ENCODE measurements at places on chromosomes 4 and X.

DNA sequence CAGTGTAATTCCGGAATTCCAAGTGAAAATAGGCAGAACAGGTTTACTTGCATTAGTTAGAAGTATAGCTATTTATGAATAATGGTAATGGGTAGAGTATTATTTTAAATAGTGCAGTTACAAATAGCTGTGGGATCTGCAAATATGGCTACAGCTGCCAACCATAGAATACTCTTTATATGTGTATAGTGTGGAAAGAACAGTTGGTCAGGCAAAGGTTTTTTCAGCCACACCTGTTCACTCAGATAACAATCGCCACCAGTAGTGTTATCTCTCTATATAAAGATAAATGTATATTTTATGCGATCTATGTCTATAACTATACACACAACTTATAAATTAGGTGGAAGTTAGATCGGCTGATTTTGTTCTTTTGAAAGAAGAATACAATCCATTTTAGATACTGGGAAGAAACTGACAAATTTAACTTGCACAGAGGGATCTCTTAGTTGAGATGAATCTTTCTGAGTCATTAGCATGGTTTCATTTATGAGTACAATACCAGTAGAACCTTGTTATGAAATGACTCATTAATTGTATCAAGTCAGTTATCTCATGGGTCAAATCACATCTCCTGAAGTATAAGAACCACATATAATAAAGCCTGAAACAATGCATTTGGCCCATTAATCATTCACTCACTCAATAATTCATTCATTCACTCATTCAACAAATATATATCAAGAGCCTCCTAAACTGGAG lies 100.9 kb upstream of the NR3C2 start:
- no peak for DNase-seq

GRCh38 chrX:112704187-112704586 lies 24.4 kb upstream of the LHFPL1 start:
- no peak for DNase-seq

GRCh38 chr4:85676050-85676425 lies 201.1 kb downstream of the ARHGAP24 start:
- DNase-seq = no peak

GRCh38 chrX:37820646-37821045 lies 26.7 kb downstream of the DYNLT3 start:
- no peak for DNase-seq

DNA sequence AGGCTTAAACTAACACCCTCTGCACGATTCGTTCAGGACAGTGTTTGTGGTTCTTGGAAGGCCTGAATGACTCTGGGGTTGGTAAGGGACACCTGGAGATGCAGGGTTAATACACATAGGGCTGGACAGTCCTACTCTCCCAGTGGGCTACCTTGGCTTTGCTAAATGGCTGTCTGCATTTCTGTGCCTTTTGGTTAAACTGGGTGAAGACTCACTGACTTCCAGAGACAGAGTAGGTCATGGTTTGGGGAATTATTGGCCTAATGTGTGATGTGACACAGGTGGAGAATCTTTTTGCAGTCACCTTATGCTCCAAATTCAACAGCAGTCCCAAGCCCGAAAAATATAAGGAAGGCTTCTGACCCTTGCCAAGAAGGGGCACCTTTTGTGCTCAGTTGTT lies 10.5 kb downstream of the POU4F2 start:
- no peak for DNase-seq

DNA sequence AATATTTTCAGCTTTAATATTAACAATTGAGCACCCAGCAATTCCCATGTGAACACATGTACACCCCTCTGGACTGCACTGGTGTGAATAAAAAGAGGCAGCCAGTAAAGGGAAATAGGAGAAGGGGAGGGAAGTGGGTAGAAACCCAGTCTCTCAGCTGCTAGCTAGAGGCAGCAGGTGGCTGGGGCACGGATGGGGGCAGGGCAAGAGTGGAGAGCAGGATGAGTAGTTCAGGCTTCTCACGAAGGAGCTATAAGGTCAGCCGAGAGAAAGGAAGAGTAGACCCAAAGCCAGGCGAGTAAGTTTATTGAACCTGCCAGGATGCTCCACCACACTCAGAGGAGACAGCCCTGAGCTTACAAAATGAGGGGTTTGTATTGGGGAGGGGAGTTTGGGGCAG lies 184.8 kb upstream of the MTMR8 start:
- DNase-seq = no peak

- no peak for DNase-seq
Measured at GRCh38 chr4:185852961-185853360, 41.0 kb upstream of the SORBS2 start.

GRCh38 chrX:140762061-140762460 lies 52.5 kb downstream of the LINC00632 start:
- peak; percentile 11 for DNase-seq

- DNase-seq = no peak
Measured at GRCh38 chr4:66014146-66014765, 344.0 kb upstream of the EPHA5 start.

GRCh38 chr4:145297556-145297955 lies 117.2 kb upstream of the OTUD4 start:
- DNase-seq = no peak

- DNase-seq = no peak
Measured at GRCh38 chr4:94160774-94161173, 46.9 kb upstream of the SMARCAD1 start.

- DNase-seq = no peak
Measured at GRCh38 chr4:164876700-164877324, at the start of gene APELA. APELA (plus strand) TSS chr4:164877178; CDS start chr4:164877332, 154 bp downstream.

DNA sequence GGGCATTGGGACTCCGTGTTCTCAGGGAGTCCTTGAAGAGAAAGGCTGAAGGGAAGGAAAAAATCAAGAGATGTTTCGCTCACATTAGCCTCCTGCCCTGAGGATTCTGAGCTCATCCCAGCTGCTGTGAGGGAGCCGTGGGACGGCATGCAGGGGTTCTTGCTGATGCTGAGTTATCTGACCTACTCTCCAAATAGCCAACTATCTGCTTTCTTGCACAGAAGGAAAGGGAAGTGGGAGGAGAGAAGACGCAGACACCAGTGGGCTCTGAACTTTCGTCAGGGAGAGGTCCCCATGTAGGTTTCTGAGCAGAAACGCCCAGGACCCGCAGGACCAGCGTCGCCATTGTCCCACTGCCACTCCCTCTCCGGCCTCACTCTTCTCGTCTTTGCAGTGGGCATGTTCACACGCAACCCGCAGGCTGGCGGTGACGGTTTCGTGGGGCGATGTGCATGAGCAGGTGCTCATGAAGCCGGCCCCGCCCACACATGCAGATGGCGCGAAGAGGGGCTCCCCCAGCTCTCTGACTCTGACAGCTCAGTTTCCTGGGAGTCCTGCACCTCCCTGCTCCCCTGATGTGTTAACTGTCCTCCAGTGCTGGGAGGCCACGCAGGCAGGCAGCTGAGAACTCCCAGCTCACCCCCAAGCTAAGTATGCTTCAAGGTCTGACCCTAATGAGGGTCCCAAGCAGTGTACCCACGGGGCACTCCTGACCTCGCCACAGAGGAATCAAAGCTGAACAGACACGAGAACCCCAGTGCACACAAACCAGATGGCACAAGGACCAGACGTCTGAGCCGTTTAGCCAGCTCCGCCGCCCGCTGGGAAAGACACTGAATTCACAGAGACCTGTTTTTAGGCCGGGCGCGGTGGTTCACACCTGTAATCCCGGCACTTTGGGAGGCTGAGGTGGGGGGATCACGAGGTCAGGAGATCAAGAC lies 13.6 kb upstream of the ABLIM2 start:
- no peak for DNase-seq

DNA sequence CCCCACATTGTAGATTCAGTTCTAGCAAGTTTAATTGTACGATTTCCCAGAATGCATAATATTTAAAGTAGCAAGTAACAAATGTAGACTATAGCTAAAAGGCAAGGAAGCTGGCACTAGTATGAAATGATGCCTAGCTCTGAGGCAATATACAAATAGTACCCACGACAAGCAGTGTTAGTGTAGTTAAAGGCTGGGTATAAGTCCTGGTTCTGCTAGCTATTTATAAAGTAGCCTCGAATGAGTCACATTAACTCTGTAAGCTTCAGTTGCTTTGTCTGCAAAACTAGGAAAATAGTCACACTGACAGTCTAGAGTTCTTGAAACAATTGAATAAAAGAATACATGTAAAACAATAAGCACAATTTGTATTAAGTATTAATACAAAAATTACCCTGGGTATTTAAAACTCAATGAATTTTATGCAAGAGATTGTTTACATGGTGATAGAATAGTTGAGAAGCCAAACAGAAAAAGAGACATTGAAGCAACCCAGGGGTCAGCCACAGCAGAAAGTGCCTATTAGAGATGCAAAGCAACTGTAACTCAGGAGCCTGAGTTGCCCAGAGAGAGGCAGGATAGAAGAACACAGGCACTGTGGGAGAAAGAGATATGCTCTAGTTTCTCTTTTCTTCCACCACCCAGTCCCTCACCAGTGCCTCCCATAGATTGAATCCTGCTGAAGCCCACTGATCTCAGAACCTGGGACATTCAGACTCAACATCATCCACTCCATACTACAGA lies 949.0 kb downstream of the C4orf33 start:
- no peak for DNase-seq

DNA sequence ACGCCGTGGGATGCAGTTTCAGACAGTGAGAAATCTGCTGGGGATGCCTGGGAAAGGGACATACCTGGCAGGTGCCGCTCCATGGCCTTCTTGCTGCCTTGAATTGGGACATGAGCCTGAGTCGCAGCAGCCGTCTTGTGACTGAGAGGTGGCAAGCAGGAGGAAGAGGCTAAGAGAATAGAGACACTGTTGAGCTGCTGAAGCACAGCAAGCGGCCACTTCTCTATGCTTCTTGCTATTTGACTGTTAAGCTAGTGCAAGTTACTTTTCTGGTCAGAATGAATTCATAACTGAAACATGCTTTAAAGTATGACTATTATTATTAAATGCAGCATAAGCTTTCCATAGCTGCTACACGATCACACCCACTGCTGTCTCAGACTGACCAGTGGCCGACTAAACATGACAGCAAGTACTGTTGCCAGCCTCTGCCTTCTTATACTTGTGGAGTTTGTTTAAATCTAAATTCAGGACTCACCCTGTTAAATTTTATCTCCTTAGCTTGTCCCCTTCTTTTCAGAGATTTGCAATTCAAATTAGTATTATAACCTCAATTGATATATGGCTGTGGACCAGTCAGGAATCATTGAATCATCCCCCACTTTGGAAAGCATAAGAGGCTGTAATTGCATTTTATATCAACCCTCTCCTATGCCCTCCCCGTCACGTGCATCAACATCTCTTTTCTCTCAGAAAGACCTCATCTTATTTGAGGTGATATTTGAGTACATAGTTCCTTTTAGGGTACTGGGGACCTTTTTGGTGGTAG lies 24.8 kb upstream of the ACSL1 start:
- DNase-seq = no peak

DNA sequence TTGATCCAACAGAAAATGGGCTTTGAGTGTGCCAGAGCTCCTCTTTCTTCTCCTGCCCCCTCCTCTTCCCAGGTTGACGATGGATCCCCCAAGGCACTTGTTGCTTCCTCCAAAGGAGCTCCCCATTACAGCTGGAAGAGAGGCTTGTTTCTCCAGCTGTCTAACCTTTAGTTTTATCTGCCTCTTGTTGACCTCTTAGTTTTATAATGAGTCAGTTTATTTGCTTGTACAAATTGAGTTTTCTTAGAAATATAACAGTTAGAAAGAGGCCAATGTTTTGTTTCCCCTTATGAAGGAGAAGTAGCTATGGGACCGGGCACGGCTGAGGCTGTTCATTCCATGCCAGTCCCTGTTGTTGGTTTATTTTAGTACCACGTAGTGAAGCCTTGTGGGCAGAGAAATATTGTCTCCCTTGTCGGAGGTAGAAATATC lies 158.2 kb downstream of the SPRY1 start:
- DNase-seq = no peak

DNA sequence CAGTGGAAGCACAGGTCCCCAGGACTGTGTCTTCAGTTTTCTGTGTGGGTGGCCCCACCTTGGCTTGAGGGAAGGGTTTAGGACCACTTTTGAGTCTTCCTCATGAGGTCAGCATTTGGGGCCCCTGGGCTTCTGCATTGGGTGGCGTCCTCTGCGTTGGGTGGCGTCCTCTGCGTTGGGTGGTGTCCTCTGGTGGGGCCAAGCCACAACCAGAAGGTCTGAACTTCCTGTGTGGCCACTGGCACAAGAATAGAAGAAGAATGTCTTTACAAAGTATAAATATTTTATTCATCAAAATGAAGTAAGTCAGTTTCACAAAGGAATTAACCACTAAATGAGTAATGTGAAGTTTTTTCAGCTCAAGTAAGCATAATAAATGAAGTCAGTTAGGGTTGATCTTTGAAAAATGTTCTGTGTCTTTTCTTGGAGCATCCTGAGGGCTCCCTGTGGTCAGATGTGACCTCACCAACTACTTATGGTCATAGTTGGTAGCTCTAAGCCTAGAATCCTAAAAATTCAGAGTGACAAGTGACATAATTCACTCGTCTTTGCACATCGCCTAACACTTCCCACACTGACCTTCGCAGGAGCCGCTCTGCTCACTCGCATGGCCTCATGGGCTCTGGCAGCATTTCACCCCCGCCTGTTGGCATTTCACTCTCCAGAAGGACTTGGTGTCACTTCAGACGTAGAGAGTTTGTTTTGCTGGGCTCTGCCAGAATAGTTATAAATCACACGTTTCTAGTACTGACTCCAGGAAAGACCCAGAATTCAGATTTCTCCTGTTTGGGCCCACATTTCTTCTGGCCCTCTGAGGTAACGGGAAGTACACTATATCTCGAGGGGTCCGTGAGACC lies 39.0 kb upstream of the HGFAC start:
- no peak for DNase-seq

DNA sequence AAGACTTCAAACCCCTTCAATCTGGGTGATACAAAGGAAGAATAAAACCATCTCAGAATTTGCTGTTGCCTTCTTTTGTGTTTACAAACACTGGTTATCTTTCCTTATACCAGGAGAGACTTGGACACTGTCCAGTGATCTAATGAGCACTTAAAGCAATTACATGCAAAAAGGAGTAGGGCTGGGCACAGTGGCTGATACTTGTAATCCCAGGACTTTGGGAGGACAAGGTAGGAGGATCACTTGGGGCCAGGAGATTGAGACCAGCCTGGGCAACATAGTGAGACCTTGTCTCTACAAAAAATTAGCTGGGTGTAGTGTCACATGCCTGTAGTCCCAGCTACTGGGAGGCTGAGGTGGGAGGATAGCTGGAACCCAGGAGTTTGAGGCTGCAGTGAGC lies 95.7 kb upstream of the DRD5 start:
- DNase-seq = no peak

GRCh38 chr4:25767877-25768725 lies 94.7 kb downstream of the SEL1L3 start:
- peak; percentile 64 for DNase-seq

DNA sequence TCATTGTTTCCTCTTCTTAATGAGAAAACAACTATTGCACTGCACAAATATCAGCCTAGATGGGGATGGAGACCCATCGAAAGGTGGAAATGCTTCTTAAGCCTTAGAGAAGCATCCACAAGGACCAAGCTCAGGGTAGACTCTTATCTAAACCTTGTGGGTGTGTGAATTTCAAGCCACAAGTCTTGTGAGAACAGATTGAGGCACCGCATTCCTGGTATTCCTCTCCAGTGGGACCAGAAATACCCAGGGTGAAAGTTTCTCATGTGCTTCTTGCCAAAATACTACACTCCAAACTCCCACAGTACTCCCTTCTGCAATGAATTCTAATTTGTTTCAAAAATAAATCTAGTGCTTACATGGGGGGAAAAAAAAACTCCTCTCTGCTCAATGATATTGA lies 375.6 kb downstream of the PDGFC start:
- DNase-seq = no peak

All from cerebellar nuclear complex (tissue), 1 donor.